ENCODE measurements at places on chromosomes 7 and 10.

DNA sequence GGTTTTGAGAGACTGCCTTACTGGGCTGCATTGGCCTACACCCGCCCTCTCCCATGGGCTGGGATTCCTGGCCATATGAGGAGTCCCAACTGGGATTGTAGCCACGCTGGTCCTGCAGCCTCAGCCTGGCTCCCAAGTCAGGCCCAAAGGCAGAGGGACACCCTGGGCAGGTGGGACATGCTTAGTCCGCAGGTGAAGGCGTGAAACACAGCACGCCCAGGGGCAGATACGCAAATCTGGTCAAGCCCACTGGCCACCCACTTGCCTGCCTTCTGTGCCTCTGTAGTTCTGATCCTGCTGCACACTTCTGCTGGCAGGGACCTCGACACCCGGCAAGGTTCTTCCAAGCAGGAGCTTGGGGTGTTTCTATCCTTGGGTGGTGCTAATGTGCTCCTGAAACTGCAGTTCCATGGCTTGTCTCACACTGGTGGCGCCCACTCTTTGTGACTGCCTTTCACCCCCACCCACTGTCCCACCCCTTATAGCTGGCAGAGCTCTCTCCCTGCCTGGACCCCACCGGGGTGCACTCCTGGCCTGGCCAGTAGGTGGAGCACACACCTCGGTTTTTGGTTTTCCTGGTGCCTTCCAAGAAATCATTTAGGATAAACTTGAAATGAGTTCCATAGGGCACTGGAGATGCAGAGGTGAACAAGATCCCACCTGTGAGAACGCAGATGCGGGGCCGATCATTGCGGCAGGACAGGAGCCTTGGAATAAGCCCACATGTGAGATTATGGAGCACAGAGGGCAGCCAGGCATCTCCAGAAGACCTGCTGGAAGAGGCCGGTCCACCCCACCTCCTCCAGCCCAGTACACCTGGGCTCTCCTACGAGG, 47.9 kb downstream of the MKI67 start:
- DNase-seq = no peak

GRCh38 chr10:44244745-44245600, 139.9 kb downstream of the CXCL12 start:
- no peak for DNase-seq

GRCh38 chr10:95877881-95878280, 29.9 kb upstream of the CC2D2B start:
- no peak for DNase-seq

- no peak for DNase-seq
Measured at GRCh38 chr7:43111630-43112458, 603 bp upstream of the HECW1 start.

GRCh38 chr7:40870108-40870507, 735.3 kb downstream of the SUGCT start:
- no peak for DNase-seq

GRCh38 chr10:34116681-34117271, 698.3 kb downstream of the PARD3 start:
- DNase-seq = no peak

Data from GM18507 (cell line).